Activated CD8-positive, alpha-beta T cell treated with anti-CD3 and anti-CD28 coated beads for 36 hours (primary cell): ENCODE measurements at places on chromosomes 12 and 14.
A peak's percentile ranks its signal among the peaks of the same experiment; 100 is the strongest.

DNA sequence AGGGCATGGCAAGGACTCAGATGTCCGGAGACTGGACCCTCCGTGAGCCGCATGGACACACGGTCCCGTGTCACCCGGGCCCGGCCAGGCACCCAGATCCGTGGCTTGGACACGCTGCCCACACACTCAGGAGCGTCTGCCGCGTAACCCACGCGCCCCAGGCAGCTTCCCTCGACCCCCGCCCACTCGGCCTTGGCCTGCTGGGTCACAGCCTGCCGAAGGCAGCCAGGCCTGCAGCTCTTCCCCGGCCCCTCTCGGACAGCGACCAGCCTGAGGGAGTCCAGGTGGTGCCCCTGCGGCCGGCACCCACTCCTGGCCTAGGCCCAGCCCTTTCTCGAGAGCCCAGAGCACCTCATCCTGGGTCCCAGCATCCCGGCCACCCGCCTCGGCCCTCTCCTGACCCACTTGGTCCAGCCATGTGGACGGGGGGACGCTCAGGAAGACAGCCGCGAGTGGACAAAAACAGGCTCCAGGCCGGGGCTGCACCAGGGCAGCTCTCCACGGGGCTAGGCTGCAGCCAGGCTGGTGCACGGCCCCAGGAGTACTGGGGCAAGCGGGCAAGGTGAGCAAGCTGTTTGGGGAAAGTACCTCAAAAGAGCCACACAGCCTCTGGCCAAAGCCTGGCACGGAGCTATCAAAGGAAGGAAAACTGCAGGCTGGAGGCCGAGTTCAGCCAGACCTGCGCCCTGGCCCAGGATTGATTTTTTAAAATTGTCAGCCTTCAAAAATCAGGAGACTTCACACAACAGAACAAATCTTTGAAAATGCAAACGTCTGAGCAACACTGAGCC, 6.5 kb downstream of the AKT1 start:
- no peak overlapping the region for H3K27ac ChIP-seq
- H3K4me3 ChIP-seq: no peak overlapping the region
- H3K27me3 ChIP-seq: no peaks in the 10 kb centered on the region
- peaks cover 33% of the 10 kb centered on the region for H3K4me1 ChIP-seq
- DNase-seq: no peak

GRCh38 chr12:54042970-54043853, 10.4 kb downstream of the HOXC5 start:
- H3K27ac ChIP-seq: no peak overlapping the region
- H3K27me3 ChIP-seq: peaks cover 81% of the 10 kb centered on the region
- no peak overlapping the region for H3K4me3 ChIP-seq
- peaks cover 12% of the 10 kb centered on the region for H3K4me1 ChIP-seq
- no peaks in the 10 kb centered on the region for H3K36me3 ChIP-seq
- DNase-seq: no peak

- H3K4me3 ChIP-seq: no peak overlapping the region
- H3K36me3 ChIP-seq: peaks cover 23% of the 10 kb centered on the region
- H3K27me3 ChIP-seq: no peaks in the 10 kb centered on the region
- H3K27ac ChIP-seq: no peak overlapping the region
Measured at GRCh38 chr12:92779902-92780301, 77.1 kb downstream of the PLEKHG7 start.

DNA sequence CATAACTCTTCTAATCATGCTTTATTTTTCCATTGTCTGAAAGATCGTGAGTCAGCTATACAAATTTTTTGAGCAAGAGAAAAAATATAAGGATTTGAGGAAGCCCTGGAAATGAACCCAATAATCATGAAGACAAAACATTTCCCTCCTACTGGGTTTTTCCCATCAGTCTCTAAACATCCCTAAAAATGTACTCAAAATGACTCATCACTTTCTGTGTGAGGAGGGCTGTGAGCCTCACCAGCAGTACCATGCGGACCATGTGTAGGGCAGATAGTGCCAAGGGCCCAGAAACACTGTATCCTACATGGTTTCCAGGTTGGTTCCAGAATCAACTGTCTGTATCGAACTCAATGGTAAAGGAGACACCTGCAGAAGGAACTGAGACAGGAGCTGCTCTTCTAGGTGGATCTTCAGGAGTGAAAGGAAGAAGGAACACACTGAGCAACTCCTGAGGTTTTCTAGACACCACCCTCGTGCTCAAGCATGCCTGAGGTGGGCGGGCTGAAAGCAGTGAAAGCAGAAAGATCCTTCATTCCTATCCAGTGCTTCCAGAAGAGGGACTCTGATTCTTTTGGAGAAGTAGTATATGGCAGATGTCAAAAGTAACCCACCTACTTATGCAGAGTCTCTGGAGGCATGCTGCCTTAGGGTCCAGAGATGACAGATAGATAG, 48.6 kb upstream of the RHOJ start:
- no peaks in the 10 kb centered on the region for H3K4me1 ChIP-seq
- H3K4me3 ChIP-seq: no peak overlapping the region
- H3K36me3 ChIP-seq: no peaks in the 10 kb centered on the region
- H3K27me3 ChIP-seq: peaks cover 6% of the 10 kb centered on the region
- no peak overlapping the region for H3K27ac ChIP-seq

DNA sequence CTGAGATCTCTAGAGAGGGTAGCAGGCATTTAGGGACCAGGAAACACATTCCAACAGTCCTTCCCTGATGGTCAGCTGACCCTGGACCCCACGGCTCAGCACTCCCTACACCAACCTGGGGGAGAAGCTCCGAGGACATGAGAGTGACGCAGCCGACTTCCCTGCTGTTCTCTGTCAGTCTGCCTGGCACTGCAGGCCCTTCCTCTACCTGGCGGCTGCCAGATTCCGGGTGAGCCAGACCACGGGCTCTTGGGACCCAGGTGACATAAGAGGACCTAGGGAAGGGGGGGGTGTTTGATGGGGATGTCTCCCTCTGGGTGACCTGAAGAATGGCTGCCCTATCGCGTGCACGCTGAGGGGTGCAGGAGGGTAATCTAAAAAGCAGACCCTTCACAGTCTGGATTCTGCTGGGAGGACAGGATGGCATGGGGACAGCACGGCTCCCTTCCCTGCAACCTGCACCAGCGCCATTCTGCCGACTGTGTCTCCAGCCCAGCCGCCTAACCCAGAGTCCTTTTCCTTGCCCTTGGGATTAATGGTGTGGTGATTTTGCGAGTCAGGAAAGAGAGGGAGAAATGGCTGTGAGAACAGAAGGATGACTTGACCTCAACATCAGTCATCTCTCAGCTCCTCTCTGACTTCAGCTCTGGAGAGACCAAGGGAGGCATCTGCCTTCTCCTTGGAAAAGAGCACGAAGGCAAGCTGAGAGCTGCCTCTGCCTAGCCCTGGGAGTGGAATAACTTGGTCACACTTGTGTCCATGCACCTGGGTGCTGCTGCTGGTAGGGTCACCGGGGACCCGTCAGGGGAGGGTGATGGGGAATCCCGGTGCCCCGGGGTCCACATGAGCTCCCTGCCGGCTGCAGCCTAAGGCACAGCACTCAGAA, 158.5 kb downstream of the CALM1 start:
- H3K27me3 ChIP-seq: no peaks in the 10 kb centered on the region
- H3K36me3 ChIP-seq: no peaks in the 10 kb centered on the region
- no peaks in the 10 kb centered on the region for H3K4me1 ChIP-seq
- H3K27ac ChIP-seq: no peak overlapping the region

DNA sequence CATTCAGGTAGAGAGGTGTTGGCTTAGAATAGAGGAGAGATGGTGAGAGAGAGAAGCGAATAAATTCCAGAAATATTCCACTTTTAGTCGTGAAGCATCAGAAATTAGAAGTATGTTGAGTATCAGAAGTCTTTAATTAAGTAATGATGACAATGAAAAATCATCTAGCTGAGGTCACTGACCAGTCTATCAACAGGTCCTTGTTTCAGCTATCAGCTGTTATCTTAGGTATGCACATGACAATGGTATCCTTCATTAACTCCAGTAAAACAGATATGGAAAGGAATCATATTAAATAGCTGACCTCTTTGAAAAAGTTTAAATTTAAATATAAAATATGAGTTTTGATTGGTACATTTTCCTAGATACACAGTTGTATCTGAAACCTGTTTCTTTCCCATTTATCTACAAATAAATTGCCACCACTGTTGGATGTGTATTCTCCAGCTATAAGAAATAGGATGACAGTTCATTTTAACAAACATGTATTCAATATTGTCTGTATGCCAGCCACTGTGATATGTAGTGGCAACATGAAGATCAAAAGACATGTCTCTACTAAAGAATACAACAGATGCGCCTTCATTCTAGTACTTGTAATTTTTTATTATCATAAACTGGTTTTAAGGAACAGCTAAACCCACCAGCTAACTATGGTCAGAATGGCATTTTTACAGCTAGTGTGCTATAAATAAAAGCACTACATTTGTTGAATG, 424.2 kb upstream of the DCN start:
- no peak overlapping the region for H3K4me3 ChIP-seq
- no peaks in the 10 kb centered on the region for H3K27me3 ChIP-seq
- H3K4me1 ChIP-seq: peaks cover 4% of the 10 kb centered on the region
- no peak overlapping the region for H3K27ac ChIP-seq
- no peaks in the 10 kb centered on the region for H3K36me3 ChIP-seq

DNA sequence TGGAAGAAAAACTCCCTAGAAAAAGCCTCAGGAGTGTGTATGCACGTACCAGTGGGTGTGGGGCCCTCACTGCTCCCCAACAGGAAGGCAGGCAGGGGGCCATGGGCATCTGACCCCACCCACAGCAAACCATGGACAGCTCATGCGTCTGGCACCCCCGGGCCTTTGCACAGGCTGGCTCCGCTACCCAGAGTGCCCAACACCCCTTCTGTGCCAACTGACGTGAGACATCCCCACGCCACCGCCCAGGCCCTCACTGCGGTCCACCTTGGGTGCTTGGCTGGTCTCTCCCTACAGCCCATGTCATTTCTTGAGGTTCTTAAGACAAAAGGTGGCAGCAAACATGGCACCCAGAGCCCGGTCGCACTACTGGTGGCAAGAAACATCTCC, 91.4 kb downstream of the NCOR2 start:
- peaks cover 74% of the 10 kb centered on the region for H3K36me3 ChIP-seq
- no peak overlapping the region for H3K27ac ChIP-seq
- peaks cover 34% of the 10 kb centered on the region for H3K4me1 ChIP-seq
- no peak for DNase-seq
- no peak overlapping the region for H3K4me3 ChIP-seq

- peaks cover 53% of the 10 kb centered on the region for H3K4me1 ChIP-seq
- H3K4me3 ChIP-seq: peak overlapping the region; percentile 58
- H3K36me3 ChIP-seq: peaks cover 30% of the 10 kb centered on the region
- H3K27ac ChIP-seq: peak overlapping the region; percentile 83
- H3K27me3 ChIP-seq: no peaks in the 10 kb centered on the region
- DNase-seq: peak; percentile 69
Measured at GRCh38 chr12:124456652-124457152, 110.7 kb downstream of the NCOR2 start.

- no peaks in the 10 kb centered on the region for H3K27me3 ChIP-seq
- H3K36me3 ChIP-seq: no peaks in the 10 kb centered on the region
- DNase-seq: no peak
- H3K27ac ChIP-seq: no peak overlapping the region
- H3K4me1 ChIP-seq: peaks cover 21% of the 10 kb centered on the region
- no peak overlapping the region for H3K4me3 ChIP-seq
Measured at GRCh38 chr14:71452987-71453386, 479.2 kb upstream of the RGS6 start.

DNA sequence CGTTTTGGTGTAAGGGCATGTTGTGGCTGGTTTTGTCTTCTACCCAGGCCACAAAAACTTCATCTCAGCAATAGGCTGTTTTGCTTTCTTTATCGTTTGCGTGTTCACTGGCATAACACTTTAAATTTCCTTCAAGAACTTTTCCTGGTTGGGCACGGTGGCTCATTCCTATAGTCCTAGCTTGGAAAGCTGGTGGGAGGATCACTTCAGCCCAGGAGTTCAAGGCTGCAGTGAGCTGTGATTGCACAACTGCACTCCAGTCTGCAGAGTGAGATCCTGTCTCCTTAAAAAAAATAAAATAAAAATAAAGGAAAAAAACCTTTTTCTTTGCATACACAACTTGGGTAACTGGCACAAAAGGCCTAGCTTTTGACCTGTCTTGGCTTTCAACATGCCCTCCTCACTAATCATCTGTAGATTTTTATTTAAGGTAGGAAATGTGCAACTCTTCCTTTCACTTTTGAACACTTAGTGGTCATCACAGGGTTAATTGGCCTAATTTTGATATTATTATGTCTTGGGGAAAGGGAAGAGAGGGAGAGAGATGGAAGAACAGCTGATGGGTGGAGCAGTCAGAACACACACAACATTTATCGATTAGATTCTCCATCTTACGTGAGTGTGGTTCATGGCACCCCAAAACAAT, 78.9 kb upstream of the PSMA6 start:
- no peak for DNase-seq
- H3K27ac ChIP-seq: no peak overlapping the region
- H3K27me3 ChIP-seq: no peaks in the 10 kb centered on the region
- H3K4me1 ChIP-seq: peaks cover 13% of the 10 kb centered on the region
- H3K36me3 ChIP-seq: no peaks in the 10 kb centered on the region

- peaks cover 35% of the 10 kb centered on the region for H3K36me3 ChIP-seq
- H3K4me3 ChIP-seq: peak overlapping the region; percentile 96
- peak overlapping the region; percentile 97 for H3K27ac ChIP-seq
- no peak for DNase-seq
Measured at GRCh38 chr12:109571773-109572505, 1.4 kb downstream of the MMAB start.

DNA sequence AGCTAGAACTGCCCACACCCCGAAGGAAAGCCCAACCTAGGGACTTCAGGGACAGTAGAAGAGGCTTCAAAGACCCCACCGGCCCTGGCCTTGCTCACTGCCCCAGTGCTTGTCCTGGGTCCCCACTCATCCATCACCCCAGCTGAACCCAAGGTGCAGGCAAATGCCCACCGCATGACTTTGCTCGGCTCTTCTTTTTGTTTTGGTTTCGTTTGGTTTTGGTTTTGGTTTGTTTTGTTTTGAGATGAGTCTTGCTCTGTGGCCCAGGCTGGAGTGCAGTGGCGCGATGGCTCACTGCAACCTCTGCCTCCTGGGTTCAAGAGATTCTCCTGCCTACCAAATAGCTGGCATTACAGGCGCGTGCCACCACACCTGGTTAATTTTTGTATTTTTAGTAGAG, 9.0 kb downstream of the CCDC85C start:
- peak; percentile 67 for DNase-seq
- no peaks in the 10 kb centered on the region for H3K36me3 ChIP-seq
- no peaks in the 10 kb centered on the region for H3K27me3 ChIP-seq

DNA sequence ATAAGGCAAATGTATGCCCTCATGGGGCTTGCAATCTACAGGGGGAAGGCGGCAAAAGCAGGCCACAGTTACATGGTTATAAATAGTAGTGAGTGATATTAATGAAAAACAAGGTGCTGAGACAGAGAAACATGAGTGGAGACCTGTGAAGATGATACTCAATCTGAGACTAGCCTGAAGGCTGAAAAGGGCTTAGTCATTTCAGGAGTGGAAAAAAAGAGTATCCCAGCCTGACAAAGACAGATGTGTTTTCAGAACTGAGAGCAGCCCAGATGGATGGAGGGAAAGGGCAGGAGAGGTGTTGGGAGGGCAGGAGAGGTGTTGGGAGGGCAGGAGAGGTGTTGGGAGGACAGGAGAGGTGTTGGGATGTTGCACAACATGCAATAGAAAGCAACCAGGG, 181.9 kb downstream of the C12orf42 start:
- H3K4me3 ChIP-seq: no peak overlapping the region
- H3K27ac ChIP-seq: no peak overlapping the region
- peaks cover 6% of the 10 kb centered on the region for H3K4me1 ChIP-seq
- H3K36me3 ChIP-seq: peaks cover 5% of the 10 kb centered on the region
- H3K27me3 ChIP-seq: no peaks in the 10 kb centered on the region
- DNase-seq: no peak
